ENCODE measurements at places on chromosomes 5 and 9.

DNA sequence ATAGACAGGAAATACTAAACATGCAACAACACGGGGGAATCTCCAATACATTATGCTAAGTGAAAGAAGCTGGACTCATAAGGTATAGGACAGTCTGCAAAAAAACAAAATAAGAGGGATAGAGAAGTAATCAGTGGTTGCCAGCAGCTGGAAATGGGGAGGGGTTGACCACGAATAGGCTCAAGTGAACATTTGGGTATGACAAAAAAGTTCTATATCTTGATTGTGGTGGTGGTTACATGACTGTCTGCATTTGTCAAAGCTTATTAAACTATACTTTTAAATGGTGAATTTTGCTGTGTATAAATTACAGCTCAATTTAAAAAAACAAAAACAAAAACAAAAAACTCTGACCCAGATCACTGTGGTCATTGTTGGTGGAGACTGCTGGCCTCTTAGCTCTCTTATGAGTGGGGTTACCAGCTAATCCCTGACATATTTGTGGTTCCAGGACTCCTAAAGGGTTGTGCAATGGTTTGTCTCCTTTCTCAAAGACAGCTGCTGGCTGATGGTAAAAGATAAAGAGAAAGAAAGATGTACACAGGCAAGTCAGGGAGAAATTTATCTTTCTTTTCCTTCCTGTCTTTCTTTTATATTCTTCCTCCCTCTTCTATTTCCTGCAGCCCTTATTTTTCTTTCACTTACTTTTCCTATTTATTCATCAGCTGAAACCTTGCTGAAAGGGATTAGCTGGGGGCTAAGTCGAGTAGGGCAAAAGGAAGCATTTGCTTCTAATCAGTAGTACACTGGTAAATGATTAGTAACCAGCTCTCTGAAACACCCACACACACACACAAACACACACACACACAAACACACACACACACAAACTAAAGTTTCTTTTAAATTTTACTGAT lies 42.6 kb upstream of the APC start:
- no peak for DNase-seq

GRCh38 chr5:118604106-118604505 lies 384.2 kb downstream of the DTWD2 start:
- no peak for DNase-seq

- DNase-seq, result no peak
Observed at GRCh38 chr9:86804011-86804410, 143.3 kb downstream of the GAS1 start.

DNA sequence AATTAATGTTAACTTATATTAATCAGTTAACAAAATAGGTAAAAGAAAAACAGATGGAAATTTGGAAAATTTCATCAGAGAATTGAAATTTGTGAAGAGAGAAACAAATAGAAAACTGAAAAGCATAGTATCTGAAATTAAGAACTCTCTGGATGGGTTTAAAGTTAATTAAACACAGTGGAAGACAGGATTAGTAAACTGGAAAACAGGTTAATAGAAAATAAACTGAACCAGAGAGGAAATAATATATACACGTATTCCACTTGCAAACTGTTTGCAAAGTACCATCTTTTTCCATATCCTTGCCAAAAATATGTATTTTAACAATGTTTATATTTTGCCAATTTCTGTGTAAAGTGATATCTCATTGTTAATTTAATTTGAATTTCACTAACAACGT lies 257.5 kb downstream of the CD180 start:
- no peak for DNase-seq

DNA sequence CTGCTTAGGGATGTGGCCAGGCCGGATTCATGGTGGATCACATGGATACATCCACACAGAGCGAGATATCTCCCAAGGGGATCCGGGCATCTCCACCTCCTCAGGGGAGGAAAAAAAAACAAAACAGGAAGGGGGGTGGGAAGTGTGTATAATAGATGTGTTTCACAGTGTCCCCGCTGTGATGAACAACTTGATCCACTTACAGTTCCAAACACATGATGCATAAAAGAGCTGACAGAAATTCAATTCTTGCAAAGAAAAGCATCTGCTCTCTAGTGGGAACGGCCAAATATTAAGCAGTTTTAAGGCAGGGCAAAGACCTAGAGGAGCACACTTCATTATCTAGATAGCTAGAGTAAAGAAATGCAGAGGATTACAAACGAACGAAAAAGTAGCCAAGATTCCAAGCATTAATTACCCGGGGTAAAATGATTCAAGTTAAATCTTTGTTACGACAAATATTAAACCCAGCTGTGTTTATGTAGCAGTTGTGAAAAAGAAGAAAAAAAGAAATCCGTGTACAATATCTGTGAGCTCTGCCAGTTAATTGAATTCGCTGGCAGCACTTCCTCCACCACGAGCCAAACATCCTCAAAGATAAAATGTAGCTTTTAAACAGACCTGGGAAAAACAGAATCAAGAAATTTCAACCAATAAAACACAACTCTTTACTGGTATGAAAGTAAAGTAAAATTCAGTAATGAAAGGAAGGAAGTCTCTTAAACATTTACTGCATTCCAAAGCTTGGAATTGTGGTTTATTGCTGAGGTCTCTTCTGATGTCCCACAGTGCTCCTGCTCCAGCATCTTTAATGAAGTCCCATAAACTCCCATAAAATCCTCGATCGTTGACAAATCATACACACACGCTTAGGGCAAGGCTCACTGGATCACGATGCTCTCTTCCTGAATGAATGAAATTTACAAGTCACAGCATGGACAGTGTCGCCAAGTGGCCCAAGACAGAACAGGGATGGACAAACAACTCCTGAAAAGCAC lies 213.0 kb downstream of the CRB2 start:
- no peak for DNase-seq

- DNase-seq, result peak; percentile 39
Observed at GRCh38 chr5:177357459-177358351, at the start of gene RGS14. RGS14 (plus strand) TSS chr5:177357924; CDS start chr5:177358025, 101 bp downstream.

DNA sequence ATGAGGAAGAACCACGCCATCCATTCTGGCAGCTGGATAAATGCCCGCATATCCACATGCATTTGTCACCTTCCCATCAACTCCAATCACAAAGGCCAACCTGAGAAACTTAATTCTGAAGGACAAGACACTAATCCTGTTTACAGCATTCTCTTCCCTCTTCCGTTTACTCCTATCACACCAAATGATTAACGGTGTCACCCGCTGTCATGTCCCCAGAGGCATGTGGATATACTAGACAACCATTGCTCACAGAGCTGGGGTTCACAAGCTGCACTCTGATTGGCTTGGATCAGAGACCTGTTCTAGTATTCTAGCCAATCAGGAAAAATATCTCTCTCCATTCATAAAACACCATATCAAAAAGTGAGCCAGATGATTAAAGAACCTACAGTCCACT lies 3.6 kb downstream of the MACROH2A1 start:
- DNase-seq, result no peak

GRCh38 chr9:124300312-124300711 lies 42.6 kb downstream of the NEK6 start:
- no peak for DNase-seq

- no peak for DNase-seq
Observed at GRCh38 chr5:81350507-81350906, 43.4 kb downstream of the ACOT12 start.

- DNase-seq, result no peak
Observed at GRCh38 chr5:149400304-149400703, 21.2 kb upstream of the IL17B start.

DNA sequence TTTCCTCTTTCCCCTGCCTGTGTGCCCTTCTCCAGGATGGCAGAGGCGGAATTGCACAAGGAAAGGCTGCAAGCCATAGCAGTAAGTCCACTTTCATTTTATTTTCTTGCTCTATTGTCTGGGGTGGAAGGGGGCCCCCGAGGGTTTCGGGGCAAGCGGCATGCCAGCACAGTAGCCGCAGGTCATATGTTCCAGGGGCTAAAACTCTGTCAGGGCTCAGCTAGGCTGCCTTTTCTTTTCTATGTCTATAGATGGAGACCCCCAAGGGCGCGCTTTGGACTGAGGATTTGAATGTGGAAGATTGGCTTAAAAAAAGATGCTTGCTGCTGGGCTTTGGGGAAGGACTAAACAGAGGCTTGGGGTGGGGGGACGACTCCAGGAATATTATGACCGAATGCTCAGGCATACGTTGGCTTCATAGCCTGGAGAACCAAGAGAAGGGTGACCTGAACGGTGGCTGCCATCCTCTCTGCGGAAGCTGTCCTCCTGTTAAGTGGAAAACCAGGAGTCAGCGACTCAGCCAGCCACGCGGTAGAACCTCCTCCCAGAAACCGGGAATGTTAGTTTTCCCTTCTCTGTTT lies 545 bp downstream of the PALM2AKAP2 start:
- DNase-seq, result no peak
